ENCODE measurements at places on chromosomes 4 and X.

DNA sequence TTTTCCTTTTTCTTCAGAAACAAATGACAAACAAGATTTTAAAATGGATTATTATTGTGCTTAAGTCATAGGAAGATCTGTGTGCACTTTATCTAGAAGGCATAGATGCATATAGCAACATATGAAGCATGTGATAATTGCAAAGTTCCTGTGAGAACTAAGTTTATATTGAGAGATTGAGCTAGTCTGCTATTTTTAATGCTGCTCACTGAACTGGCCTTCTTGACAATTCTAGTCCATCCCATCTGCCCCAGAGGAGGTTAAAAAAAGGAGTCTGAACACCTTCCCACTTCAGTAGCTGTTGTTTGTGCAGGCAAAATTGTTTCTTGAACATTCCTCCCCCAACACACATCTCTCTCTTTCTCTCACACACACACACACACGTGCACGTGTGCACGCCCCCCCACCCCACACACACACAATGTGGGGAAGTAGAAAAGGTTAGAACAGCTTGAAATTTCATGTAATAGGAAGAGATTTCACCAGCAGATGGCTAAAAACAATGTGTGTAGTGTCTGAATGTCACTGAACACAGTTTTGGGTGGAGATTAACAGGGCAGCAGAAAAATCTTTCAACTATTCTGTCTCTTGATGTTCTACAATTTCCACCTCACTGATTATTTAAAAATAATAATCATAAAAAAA lies 108.0 kb downstream of the GPM6A start:
- DNase-seq = no peak

- DNase-seq = no peak
These were observed 152.0 kb upstream of the SLC4A4 start for GRCh38 chr4:71186566-71187403.

DNA sequence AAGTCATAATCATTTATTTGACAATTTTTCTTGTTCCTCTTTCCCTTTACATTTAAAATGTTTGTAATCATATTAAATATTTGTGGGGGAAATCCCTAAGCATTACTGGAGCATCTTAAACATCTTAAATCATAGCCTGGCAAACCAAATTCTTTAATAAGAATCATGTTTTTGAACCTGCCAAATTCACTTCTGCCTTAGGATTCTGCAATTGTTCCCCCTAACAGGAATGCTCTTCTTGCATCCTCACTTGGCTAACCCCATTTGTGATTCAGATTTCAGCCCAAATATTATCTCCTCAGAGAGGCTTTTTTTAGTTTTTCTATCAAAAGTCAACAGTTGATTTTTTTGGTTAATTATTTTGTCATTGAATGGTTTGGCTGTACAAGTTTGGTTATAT lies 241.1 kb downstream of the MAPK10 start:
- no peak for DNase-seq

DNA sequence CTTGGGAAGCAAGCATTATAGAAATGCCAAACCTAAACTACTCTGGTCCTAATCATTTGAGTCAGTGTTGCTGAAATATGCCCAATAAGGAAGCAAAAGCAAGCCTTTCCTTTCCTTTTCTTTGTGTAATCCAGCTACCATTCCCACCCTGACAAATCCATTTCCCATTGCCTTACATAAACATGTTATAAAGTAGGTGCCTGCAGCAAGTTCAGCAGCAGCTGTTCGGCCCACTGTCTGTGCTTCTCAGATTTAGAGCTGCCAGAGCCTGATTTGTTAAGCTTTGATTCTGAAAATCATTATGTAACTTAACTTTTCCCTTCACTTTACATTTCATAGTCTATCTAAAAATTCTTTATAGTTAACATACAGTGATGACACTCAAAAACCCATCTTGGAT lies 148.6 kb downstream of the EPHA5 start:
- DNase-seq = no peak

DNA sequence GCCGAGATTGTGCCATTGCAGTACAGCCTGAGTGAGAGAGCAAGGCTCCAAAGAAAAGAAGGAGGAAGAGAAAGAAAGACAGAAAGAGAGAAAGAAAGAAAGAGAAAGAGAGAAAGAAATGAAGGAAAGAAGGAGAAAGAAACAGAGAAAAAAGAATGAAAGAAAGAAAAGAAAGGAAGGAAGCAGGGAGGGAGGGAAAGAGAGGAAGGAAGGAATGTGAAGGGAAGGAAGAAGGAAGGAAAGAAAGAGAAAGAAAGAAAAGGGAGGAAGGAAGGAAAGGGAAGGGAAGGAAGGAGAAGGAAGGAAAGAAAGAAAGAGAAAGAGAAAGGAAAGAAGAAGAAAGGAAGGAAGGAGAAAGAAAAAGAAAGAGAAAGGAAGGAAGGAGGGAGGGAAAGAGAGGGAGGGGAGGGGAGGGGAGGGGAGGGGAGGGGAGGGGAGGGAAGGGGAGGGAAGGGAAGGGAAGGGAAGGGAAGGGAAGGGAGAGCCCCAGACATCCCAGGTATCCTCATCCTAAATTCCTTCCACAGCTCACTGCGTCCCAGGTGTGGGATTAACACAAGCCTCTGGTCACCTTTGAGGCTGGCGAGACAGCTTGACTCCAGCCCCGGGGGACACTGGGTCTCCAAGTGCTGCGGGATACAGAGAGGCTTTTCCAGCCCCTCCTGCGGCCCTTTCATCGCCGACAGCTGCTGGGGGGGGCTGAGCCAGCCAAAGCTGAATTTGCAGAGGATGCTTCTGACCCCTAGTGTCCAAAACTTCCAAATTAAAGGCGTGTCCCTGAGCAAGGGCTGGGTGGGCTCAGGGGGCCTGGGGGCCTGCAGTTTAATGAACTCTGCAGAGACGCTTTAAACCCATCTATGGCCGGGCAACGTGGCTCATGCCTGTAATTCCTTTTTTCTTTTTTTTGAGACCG lies 24.2 kb upstream of the CSF2RA start:
- DNase-seq = no peak

DNA sequence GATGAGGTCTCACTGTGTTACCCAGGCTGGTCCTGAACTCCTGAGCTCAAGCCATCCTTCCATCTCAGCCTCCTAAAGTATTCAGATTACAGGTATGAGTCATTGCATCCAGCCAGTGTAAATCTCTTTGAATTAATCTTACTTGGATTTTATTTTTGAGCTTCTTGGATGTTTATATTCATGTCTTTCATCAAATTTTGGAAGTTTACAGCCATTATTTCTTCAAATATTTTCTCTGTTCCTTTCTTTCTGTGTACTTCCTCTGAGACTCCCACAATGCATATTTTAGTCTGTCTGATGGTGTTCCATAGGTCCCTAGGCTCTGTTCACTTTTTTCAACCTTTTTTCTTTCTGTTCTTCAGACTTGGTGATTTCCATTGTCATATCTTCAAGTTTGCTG lies 34.9 kb downstream of the ZCCHC13 start:
- no peak for DNase-seq

GRCh38 chrX:42695800-42696358 lies 82.1 kb downstream of the PPP1R2C start:
- no peak for DNase-seq

- no peak for DNase-seq
These were observed 27.4 kb upstream of the GPR174 start for GRCh38 chrX:79117078-79117477.

- no peak for DNase-seq
These were observed 11.7 kb upstream of the HTRA3 start for GRCh38 chr4:8257854-8258253.

DNA sequence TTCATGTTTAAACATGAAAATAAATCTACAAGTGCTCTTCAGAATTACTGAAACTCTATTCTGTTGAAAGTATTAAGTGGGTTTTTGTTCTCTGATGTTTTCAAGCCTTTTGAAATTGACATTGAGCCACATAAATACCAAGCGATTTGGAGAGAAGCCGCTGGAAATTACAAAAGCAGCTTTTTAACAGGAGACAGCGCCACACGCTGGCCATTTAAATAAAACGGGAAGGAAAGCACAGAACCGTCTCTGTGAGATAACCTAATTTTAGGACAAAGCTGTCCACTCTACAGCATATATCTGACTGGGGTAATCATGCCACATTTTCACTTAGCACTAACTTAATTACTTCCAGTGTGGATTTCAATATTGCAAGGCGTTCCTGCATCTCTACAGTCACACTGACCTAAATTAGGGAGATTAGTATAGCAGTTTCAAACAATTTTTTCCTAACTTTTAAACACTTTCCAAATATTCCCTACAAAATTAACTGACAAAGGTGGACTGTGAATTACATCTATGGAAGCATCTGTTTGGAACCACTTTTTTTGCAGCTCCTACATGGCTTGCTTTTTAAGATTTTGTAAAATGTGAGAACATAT lies 6.8 kb upstream of the ANOS1 start:
- no peak for DNase-seq

GRCh38 chr4:3656416-3657356 lies 109.5 kb upstream of the ADRA2C start:
- DNase-seq = no peak

GRCh38 chr4:79334783-79335182 lies 8.9 kb upstream of the NAA11 start:
- DNase-seq = no peak

DNA sequence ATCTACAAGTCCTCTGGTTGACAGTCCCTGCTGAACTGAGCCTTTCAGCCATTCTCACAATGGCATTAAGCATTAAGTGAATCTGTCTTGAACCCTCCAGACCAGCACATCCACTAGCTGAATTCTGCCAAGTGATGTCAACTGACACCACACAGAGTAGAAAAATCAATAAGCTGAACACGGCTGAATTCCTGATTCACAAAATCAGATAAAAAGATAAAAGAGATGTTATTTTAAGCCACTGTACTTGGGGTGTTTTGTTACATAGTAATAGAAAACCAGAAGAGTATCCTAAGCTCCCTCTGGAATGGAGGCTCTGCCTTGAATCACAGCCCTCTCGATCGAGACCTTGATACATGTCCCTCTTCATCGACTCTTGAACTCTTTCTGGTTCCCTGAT lies 336.5 kb downstream of the DMD start:
- no peak for DNase-seq

GRCh38 chr4:36192922-36193321 lies 51.4 kb downstream of the ARAP2 start:
- no peak for DNase-seq

DNA sequence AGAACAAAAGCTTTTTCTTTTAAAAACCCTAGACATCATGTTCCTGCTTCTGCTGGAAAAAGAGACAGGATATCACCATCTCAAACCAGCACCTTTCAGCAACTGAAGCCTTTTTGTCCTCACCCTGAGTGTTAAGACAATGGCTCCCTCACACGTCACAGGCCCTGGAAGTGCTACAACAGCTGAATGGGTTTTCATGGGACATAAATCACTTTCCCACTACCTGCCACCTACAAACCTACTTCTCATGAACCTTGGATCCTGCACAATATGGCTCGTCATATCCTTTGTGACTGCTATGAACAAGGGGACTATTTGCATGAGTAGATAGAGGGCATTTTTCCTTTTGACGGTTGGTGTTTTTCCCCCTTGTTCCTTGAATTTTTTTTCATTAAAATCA lies 93.6 kb downstream of the TSPAN5 start:
- no peak for DNase-seq

DNA sequence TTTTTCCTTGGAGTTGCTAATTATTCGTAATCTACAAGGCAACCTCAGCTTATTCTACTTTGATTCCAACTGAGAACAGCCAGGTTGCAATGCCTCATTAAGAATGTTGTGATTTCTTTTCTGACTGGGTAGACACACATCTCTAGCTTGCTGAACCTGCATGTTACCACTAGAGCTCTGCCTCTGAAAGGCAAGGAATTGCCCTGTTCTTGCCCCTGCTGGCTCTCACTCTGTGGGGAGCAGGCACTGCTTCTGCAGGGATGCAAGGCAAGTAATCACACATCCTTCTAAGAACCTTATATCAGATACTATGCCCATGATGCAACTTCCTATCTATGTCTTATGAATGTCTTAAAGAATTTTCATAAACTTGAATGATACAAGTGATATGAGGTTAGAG lies 503.2 kb downstream of the PACRGL start:
- no peak for DNase-seq

- no peak for DNase-seq
These were observed 320.1 kb upstream of the PPARGC1A start for GRCh38 chr4:24209906-24210305.

DNA sequence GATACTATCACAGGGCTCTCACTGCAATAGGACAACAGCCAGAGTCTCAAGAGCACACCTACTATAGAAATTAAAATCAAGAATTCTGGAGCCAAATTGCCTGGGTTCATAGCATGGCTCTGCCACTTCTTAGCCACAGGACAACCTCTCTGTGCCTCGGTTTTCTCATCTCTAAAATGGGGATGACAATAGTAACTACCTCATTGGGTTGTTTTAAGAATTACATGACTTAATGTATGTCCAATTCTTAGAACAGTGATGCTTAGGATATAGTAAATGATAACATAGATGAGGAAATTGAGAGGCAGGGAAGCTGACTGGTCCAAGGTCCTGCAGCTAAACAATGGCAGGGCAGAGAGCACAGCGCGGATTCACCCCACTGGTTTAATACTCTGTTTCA lies 11.0 kb upstream of the ODAPH start:
- no peak for DNase-seq

GRCh38 chr4:55444827-55445226 lies 49.1 kb downstream of the TMEM165 start:
- no peak for DNase-seq

- DNase-seq = no peak
These were observed 6.2 kb downstream of the RAB40A start for GRCh38 chrX:103513067-103513466.

GRCh38 chr4:13496605-13497004 lies 12.5 kb upstream of the RAB28 start:
- no peak for DNase-seq

DNA sequence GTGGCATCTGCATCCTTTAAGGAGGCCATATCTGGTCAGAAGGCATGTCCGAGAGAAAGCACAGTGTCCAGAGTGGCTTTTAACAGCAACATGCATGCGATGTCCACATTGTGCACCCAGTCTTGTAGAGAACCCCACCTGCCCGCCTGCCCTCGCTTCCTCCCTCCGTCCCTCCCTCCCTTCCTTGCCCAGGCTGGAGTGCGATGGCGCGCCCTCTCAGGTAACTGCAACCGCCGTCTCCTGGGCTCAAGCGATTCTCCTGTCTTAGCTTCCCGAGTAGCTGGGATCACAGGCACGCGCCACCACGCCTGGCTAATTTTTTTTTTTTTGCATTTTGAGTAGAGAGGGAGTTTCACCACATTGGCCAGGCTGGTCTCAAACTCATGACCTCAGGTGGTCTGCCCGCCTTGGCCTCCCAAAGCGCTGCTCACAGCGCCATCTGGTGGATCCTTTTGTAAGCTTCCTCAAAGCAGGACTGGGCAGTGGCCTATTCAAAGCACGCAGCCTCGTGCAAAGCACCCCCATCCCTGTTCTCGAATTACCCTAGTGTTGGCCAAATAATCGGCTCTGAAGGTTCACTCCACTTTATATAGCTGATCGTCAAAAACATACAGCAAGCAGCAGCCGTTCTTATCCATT lies 15.0 kb downstream of the BRCC3 start:
- DNase-seq = no peak

DNA sequence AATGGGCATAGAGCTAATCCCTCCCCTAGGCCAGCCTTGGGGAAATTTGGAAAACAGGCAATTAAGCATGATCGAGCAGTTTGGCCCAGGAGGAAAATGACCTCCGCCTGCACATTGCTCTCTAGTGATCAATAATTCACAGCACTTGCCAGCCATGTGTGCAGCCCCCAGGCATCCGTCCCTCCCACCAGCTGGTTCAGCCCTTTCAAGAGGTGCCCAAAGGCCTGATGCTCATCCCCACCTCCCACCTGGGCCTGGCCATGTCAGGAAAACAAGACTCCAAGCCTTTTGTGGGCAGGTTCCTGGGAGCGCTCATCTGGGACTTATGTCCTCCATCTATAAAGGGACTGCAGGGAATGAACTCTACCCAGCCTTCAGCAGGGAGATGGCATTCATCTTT lies 17.5 kb upstream of the PPP2R2C start:
- no peak for DNase-seq
